CD4-positive, alpha-beta T cell (primary cell): ENCODE measurements at places on chromosomes 7 and 10. TPM values are rescaled to one million over a fixed set of nuclear protein-coding genes. Genes with fewer than 3 reads are reported as not detected.
A peak's percentile ranks its signal among the peaks of the same experiment; 100 is the strongest.

DNA sequence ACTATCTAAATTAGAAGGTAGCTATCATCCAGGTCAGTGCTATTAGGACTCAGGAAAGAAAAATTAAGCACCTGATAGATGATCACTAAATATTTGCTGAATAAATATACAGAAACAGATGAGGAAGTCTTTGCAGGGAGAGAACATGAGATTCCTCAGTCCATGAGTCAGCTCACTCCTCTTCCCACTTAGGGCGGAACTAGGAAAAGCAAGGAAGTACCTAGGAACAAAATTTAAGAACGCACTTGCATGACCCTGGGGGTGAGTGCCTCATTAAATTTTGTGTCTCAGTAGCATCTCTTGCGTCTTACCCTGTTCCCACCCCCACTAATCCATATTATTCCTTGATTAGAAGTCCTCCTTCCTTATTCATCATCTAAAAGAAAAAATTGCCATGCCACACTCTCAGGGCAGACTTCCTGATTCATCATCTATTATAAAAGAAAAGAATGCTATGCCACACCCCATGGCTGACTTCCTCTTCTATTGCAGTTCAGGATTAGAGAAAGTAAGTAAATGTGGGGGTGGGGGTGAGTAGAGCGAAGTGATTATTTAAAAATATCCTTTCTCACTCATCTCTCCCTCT lies 208.8 kb downstream of the THSD7A start:
- no peak for DNase-seq

- DNase-seq: no peak
Measured at GRCh38 chr10:124455441-124455840, 5.6 kb upstream of the NKX1-2 start.

DNA sequence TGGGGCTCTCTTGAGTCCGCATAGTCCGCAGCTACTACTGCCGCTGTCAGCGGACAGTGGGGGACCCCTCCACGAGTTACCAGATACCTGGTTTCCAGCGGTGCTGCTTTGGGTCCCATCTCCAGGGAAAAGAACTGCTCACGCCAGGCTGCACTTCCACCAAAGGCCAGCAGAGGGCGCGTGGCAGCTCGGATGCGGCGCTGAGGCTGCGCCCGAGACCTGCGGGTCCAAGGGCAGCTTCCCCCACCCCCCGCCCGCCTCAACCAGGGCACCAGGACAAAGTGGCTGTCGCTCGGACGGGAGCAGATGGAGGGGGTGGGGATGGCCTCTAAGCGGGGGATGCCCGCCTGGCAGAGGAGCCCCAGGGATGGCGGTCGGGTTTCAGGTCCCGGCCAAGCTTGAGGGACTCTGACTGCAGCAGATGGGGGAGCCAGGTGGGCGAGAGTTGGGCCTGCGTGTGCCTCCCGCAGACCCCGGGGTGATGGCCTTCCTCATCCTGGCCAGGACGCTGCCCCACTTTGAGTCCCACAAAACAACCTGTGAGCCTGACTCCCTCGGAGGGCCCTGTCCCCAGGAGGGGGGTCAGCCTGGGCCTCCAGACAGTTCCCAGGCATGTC lies 23.8 kb upstream of the ZNF735 start:
- peak; percentile 29 for DNase-seq

HABP2 gene
- not detected for total RNA-seq

DHTKD1 gene
- total RNA-seq: 5.1 TPM

- no peak for DNase-seq
Measured at GRCh38 chr10:27719052-27719451, 26.6 kb downstream of the MKX start.

GRCh38 chr7:141837683-141838082 lies 3.6 kb downstream of the PRSS37 start:
- no peak for DNase-seq

GRCh38 chr7:122302761-122303530 lies 1.6 kb downstream of the FEZF1 start:
- DNase-seq: no peak

CFAP70 gene
- total RNA-seq: 2.6 TPM

DNA sequence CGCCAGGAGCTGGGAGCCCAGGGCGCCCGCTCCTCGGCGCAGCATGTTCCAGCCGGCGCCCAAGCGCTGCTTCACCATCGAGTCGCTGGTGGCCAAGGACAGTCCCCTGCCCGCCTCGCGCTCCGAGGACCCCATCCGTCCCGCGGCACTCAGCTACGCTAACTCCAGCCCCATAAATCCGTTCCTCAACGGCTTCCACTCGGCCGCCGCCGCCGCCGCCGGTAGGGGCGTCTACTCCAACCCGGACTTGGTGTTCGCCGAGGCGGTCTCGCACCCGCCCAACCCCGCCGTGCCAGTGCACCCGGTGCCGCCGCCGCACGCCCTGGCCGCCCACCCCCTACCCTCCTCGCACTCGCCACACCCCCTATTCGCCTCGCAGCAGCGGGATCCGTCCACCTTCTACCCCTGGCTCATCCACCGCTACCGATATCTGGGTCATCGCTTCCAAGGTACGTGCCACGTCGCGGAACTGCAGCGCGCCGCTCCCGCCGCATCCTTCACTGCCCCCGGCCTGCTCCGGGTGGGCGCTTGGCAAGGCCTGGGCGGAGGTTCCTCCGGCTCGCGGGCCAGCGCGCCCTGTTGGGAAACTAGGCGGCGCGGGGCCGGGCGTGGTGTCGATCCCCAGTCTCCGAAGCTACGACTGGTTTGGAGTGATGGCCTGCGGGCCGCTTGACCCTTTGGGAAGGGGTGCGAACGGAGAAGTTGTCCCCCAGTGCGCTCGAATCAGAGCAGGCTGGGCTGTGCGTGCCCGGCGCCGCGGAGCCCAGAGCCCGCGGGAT lies 868 bp downstream of the EMX2 start:
- DNase-seq: no peak

GRCh38 chr7:71883415-71883814 lies 528.7 kb downstream of the CALN1 start:
- DNase-seq: no peak

- DNase-seq: no peak
Measured at GRCh38 chr7:55190511-55191160, 171.8 kb downstream of the EGFR start.

EGFR gene
- total RNA-seq: not detected

GRCh38 chr7:132489776-132490237 lies 86.5 kb downstream of the PLXNA4 start:
- DNase-seq: no peak

DNA sequence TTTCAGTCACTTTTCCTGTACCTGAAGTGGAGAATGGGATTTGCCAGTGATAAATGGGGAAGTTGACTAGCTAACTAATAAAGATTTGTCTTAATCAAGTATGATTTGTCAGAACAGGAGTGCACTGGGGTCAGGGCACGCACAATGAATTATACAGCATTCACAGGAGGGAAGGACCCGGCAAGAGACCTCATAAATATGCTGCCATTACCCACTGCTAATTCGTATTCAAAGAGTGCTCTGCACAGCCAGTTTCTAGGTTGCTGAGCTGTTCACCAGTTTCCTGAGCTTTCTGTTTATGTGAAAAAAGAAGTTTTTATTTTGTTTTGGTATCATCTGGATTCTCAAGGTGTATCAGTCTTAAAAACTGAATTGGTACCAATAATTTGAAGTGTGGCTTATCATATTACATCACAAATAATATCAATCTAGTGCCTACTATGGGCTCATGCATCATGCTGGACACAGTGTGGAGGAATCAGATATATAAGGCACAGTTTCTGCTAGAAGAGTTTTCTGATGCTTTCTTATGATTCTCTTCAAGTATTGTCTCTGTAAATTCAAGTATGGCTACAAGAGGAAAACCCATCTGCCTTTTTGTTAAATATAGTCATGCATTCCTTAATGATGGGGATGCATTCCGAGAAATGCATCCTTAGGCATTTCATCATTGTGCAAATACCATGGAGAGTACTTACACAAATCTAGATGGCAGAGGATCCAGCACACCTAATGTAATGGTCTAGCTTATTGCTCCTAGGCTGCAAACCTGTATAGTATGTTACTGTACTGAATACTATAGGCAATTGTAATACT lies 202.2 kb downstream of the VTI1A start:
- no peak for DNase-seq

GRCh38 chr7:73703757-73704639 lies 15.5 kb downstream of the STX1A start:
- no peak for DNase-seq

C10orf62 gene
- total RNA-seq: not detected

- DNase-seq: no peak
Measured at GRCh38 chr7:66283003-66283920, 78.1 kb downstream of the TPST1 start.

AKR1D1 gene
- not detected for total RNA-seq
